T-cell (primary cell): ENCODE measurements at places on chromosomes 12 and 14. TPM values are rescaled to one million over a fixed set of nuclear protein-coding genes. Genes with fewer than 3 reads are reported as not detected.

GRCh38 chr14:101241147-101241546 is 320.1 kb upstream of the DIO3 start:
- DNase-seq = no peak

DNA sequence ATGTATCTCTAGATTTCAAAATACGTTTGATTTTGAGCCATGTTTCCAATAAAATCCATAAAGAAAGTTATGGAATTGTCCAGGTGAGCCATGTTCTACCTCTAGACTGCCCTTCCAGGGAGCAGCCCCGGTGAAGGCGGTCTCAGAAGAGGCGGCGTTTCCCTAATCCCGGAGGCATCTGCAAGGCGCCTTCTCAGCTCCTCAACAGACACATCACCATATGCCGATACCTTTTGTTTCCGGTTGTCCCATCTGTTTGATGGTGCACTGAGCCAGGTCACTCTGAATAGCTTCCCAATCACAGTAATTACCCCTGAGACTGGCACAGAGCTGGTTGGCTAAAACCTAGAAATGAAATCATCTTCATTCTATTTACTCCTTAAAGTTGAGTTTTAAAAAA is 305.5 kb upstream of the FKBP4 start:
- DNase-seq = no peak

DNA sequence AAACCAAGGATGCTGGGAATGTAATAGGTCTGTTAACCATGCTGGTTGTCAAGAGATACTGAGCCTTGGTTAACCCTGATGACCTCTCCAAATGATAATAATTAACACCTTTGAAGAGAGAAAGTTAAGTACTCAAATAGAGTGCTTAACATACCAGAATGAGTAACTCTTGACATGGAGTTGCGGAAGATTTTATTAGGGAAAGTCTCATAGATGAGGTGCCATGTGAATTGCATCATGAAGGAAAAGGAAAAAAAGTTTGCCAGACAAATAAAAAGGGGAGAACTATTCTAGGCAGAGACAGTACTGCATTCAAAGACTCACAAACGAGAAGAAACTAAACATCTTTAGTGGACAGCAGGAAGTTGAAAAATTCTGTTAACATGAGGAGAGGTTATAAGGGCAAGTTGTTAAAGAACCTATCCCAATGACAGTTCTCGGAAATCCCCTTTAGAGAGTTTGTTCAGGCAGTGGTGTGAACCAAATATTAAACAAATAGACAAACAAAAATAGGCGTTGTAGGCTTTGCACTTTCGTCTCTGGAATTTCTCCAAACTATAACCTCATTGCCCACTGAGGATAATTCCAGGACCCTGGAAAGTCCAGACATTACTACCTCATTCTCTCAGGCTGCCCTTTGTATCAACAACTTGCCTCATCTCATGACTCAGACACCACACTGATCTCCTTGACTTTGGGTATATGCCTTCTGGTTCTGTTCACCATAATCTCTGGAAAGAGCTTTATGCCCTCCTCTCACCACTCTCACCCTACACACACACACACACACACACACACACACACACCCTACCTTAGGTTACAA is 435.0 kb downstream of the GXYLT1 start:
- no peak for DNase-seq

- peak; percentile 72 for DNase-seq
Observed at GRCh38 chr12:104485651-104486362, 29.1 kb downstream of the CHST11 start.

- DNase-seq = no peak
Observed at GRCh38 chr14:88911809-88912208, 87.4 kb downstream of the TTC8 start.

Gene PTPN11
- 53.2 TPM for total RNA-seq

Gene DUSP6
- 13.7 TPM for total RNA-seq

Gene PEBP1
- 107 TPM for total RNA-seq

Gene CFAP54
- total RNA-seq = 0.93 TPM
